ENCODE measurements at places on chromosomes 7 and 10.

- no peak for DNase-seq
Measured at GRCh38 chr7:105934572-105935185, 28.4 kb upstream of the CDHR3 start.

GRCh38 chr7:103240806-103241205, 56.4 kb upstream of the PMPCB start:
- no peak for DNase-seq

- no peak for DNase-seq
Measured at GRCh38 chr7:130896898-130897514, 163.0 kb upstream of the KLF14 start.

- no peak for DNase-seq
Measured at GRCh38 chr10:18144396-18144795, 4.2 kb downstream of the CACNB2 start.

DNA sequence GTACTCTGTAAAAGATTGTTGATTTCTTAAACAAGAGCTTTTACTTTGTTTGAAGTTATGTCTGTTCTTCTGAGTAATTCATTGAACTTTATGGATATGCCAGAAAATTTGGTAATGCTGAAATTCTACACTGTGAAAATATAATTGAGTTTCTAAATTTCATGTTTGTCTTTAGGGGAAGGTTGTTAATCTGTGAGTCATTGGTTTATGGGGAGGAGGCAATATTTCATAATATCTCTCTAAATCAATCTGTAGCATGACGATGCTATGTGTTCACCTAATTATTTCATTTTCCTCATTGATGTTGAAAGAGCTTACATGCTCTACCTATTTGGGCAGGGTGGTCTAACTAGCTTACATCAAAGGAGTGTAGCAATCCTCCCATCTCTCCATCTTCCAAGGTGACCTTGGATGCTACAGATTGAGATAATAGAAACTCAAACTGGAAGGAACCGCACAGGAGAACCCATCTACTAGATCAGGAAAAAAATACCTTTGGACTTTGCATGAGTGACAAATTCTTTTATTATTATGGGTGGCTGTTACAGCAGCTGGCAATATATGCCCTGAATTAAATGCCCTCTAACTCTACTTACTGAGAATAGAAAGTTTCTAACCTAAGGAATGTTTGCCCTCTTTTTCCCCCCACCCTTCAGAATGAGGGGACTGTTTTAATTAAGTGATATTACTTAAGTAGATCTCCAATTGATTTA, 8.4 kb upstream of the SNX13 start:
- DNase-seq, result no peak

- DNase-seq, result no peak
Measured at GRCh38 chr7:45068236-45069023, 20.3 kb downstream of the NACAD start.

DNA sequence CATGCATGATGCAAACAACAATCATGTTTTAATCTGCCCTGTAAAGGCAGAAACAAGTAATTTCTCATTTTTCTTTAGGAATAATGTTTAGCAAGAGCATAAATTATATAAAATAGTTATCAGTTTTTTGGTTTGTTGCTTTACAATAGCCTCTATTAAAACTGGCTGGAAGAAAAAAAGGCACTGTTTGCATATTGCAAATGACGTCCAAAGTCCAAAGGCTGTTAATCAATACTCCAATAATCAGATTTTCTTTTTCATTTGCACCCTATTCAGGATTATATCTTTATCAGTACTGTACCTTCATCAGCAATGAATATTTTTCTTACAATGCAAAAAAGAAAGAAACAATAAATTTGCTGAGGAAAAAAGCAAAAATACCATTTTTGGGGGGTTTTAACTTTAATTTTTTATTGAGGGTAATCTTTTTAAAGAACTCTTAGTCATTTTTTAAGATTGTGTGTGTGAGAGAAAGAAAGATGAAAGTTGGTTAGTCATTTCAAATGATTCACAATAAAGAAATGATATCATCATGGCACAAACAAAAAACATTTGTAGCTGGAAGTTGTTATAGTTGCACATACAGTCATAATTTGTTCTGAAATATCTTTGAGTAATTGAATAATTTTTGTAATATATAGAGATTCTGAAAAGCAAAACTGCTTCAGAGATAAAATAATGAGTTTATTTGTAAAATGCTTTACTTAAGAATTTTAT, 44.4 kb upstream of the AKR1C2 start:
- no peak for DNase-seq

DNA sequence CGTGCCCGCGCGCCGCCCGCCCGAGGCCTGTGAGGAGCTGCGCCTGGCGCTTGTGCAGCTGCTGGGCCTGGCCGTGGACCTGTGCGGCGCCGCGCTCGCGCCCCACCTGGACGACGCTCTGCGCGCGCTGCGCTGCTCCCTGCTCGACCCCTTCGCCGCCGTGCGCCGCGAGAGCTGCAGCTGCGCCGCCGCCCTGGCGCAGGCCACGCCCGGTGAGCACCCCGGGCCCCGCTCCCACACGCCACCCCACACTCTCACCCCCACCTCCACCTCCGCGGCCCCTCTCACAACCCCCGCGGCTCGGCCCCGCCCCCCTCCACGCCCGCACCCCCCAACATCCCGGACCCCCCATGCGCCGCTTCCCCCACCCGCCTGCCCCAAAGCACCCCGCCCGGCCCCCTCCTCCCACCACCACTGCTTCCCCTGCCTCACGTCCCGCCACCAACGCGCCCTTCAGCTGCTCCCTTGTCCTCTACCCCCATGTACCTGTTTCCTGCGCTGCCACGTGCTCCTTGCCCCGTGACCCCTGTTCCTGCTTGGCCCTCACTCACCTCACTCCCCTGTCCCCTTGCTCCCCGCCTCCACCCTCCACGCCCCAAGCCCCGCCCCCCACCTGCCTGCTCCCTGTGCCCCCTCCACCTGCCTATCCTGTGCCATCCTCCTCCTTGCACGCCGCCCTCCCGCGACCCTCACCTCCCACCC, at the start of gene PRKAR1B:
Gene PRKAR1B, minus strand, starts transcription at position 178 of the 702 bp plus-strand sequence. CDS start 15,776 bp downstream, outside the sequence.
- no peak for DNase-seq

GRCh38 chr7:155066417-155066950, 3.6 kb upstream of the HTR5A start:
- DNase-seq, result no peak

DNA sequence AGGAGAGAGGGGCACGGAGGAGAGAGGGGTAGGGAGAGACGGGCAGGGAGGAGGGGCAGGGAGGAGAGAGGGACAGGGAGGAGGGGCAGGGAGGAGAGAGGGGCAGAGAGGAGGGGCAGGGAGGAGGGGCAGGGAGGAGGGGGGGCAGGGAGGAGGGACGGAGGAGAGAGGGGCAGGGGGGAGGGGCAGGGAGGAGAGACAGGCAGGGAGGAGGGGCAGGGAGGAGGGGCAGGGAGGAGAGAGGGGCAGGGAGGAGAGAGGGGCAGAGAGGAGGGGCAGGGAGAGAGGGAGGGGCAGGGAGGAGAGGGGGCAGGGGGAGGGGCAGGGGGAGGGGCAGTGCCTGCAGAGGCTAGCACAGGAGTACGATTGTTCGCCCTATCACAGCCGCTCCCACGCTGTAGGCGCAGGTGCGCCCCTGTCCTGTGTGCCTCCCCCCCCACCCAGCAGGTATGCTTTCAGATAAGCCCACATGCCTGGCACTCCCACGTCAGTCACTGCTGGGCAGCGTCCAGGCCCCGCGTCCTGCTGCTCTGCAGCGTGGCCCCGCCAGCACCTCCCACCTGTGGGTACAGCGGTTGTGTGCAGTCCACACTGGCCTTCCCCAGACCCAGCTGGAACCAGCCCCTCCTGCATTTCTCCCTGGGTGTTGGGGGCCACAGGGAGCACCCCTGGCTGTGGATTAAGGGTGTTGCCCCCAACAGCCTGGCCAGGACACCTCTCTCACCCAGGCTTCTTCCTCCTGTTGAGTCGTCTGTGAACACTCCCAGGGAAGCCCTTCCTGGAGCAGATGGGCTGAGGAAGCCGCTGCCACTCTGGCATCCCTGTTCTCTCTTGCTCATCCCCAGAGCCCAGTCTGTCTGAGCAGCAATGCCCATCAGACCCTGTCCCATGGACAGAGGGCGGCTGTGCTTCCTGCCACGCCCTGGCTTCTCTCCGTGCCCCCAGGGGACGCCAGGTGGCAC, 10.8 kb downstream of the NKX6-2 start:
- DNase-seq, result no peak

DNA sequence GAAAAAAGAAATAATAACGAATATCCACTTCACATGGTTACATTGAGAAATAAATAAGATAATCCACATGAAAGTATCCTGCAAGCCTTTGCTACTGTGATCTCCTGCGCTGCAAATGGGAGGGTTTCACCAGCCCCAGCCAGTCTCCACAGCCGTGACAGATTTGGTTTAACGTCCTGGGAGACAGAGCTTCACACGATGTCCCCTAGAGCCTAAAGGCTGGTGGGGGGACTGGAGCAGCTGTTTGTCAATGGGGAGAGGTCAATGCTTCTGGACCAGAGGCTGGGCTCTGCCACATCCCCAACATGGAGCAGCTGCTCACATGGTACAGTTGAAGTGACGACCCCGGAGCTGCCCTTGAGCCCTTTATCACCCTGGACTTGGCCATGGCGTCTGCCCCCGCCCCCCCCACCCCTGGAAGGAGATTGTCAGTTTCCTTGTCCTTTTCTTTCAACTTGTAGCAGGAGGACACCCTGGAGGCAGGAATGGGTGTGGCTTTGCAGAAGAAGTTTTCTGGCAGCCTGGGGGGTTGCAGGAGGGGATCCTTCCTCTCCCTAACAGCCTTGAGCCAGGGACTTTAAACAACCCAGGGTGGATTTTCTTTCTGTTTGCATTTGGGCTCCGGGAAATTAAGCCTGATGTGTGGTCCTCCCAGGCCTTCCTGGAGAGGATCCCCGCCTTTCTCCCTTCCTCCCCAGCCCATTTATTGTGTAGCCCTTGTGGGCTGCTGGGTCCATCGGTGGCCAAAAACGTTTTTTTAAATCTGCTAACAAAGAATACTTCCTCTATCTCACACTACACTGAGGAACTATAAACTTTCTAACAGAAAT, 37.0 kb upstream of the MXI1 start:
- no peak for DNase-seq

GRCh38 chr10:113005380-113005779, 55.3 kb downstream of the TCF7L2 start:
- DNase-seq, result no peak

GRCh38 chr10:14311206-14311957, 19.3 kb downstream of the FRMD4A start:
- no peak for DNase-seq

DNA sequence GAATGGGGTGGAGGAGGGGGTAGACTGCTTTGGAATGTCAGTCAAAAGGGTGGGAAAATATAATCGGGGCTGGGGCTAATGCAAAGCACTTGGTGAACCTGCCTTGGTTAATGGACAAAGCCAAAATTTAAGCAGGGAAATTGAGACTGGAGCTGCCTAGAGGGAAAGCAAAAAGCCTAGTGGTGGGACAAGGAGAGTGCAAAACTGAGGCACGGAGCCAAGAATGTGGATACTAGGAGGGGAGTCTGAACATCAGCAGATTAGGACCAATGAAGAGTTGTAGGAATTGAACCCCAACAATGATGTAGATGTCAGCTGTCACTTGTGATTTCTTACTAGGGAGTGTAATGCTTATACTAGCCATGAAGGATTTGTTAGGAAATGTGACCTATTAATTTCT, 195.9 kb downstream of the MDFIC start:
- no peak for DNase-seq

DNA sequence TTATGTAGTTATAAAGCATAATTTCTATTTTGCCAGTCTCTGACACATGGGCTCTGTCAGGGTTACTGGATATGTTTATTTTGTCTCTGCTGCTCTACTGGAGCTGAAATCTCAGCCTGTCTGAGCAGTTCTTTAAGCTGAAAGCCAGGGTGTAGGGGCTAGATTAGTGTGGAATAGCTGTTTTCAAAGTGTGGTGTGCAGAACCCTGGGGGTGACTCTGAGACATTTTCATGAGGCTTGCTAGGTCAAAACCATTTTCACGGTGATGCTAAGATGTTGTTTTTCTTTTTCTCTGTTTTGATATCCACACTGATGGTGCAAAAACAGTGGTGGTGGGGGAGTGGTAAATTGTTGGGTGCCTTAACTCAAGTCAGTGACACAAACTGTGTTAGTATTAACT, 45.5 kb downstream of the CREM start:
- no peak for DNase-seq

DNA sequence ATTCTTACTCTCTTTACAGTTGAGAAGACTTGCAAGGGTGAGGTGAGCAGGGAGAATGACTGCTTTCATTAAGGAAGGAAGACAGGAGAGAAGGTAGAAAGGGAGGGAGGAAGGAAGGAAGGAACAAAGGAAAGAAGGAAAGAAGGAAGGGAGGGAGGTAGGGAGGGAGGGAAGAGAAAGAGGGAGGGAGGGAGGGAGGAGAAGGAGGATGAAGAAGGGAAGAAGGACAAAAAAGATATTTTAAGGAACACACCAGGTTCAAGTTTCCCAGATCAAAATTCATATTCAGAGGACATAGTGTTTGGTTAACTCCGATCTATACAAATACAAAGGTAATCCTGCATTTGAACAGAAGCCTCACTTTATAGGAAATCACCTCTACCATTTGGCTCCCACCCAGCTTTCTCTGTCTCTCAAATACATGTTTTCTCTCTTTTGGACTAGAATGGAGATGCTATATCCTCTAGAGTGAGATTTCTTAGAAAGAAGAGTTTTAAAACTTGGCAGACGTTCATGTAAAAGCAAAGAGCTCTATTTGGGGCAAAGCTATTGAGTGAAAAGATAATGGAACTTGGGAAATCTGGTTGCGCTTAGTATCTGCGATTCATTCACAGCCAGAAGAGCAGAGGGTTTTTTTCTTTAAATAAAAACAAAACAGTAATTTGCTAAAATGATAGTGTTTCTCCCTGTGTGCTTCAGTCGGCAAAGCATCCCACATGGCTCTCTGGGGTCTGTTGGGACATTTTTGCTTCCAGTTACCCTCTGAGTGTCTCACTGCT, 261.9 kb upstream of the LYZL1 start:
- DNase-seq, result no peak

DNA sequence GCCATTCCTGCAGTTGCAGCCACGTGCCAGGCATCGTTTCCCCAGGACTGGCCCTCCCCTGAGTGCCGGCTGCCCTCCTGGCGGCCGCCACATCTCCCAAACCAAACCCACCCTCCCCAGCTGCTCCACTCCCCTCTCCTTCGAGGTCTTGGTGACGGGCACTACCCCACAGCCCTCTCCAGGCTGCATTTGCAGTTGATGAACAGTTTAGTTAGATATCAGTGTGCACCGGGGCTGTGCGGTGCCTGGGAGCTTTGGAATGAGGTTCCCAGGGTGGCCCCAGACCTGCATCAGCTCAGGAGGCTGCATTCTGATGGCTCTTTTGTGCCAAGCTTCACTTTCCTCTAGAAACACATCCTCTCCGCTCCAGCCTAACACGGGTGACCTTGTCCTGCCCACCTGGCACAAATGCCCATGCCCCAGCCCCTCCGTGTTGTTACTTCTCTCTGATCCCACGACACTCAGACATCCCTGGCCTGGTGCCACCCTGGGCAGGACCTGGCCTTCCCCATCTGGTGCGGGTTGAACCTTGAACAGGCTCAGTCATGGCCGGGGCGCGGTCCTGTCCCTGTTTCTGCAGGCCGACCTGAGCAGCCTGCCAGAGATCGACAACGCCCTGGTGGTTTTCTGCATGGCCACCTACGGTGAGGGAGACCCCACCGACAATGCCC, 14.5 kb downstream of the TMEM120A start:
- no peak for DNase-seq

Data from NCI-H1048 (cell line).